SK-N-DZ (cell line): ENCODE measurements at places on chromosomes 4 and X.

DNA sequence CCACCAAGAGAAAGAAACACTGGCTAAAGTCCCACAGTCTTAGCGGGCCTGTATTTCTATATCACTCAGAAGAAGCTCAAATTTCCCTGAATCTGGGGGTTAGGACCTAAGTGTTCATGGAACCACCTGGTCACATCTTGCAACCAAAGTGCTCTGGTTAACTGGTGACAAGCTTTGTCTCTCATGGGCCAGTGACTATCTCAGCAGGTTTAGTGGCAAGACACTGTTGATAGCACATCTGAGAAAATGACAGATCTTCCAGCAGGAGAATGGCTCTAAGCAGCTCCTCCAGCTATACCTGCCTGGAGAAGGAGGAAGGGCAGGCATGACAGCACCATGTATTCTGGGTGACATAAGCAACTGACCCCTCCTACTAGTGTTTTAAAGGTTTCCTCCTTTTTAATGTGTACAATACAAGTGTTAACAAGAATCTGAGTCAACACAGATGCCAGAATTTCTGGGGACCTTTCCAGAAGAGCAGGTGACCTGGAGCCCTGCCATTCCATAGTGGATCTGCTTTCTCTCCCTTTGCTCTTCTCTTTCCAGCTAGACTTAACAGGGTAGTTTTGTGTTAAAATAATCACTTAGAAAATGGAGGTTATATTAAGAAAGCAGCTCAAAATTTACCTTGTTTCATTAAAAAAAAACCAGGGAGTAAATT is 17.3 kb upstream of the QRFPR start:
- no peak for DNase-seq

DNA sequence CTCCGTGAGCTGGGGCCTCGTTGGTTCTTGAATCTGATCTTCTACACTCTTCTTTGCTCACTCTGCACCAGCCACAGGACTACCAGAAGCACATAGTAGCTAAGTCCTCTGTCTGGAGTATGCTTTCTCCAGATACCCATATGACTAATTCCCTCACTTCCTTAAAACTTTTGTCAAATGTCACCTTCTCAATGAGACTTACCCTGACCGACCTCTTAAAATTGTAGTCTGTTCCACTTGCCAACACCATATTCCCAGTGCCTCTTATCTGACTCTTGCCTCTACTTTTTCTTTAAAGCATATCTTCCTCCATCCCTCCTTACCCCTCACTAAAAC is 10.0 kb downstream of the PARM1 start:
- DNase-seq, result no peak

DNA sequence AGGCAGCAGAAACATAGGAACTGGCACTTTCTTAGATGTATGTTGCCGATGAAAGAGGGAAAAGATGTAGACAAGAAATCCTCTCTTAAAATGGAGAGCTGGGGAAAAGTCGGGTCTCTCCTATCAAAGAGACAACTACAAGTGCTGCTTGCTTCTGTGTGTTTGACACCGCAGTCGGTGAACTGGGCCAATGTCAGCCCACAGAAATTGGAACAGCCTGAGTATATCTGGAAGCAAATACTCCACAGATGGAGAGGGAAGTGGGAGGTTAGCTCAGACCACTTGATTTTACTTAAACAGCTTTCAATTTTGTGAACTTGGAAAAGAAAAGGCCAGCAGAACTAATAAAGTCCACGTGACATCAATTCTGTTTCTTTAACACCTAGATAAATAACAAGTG is 230.9 kb upstream of the FAT1 start:
- no peak for DNase-seq

DNA sequence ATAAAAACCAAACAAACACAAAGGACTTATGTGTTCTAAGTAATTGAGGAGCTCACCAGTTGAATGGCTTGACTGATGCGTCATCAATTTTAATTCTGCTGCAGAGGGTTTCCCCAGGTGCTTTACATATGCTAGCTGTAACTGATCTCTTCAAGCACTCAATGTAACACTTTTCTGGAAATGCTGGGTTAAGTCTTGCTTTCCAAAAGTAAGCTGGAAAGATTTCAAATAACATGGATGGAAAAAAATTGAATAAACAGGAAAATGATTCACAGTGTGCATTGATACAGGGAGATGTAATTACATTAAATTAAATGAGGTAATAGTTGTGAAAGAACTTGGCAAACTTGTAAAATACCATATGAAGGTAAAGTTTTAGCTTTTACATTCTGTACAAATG is 186.7 kb upstream of the WDFY3 start:
- DNase-seq, result no peak

DNA sequence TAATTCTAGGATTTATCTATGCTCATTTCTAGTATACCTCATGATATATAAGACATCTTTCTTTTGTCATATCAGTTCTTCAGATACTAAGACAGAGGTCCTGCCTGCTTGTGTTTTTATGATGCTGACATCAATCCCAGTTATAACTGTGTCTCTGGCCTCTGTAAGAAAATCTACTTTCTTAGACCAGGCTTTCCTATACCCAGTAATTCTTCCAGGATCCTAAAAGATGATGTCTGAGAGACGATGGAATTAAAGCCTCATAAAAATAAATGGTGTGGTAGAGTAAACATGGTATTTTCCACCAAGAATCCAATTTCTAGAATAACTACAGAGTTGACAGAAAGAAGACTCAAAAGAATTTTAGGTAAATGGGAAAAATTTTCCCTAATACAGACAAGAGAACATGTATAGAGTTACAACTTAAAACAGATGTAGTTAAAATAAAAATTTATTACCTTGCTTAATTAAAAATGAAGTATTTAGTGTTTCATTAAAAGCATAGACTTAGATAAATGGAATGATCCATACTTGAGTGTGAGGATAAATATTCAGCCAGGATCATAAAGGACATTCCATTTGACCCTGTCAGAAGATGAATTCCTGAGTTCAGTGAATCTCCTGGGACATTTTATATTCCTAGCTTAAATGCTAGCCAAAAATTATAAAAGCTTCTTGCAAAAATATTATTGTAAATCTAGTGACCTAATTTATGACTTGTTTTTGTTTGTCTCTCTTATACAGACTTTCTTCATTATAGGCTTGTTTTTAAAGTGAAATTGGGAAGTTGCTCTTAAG is 137.4 kb downstream of the PDLIM5 start:
- DNase-seq, result no peak

- DNase-seq, result no peak
Observed at GRCh38 chrX:114800719-114801118, 216.7 kb downstream of the IL13RA2 start.

DNA sequence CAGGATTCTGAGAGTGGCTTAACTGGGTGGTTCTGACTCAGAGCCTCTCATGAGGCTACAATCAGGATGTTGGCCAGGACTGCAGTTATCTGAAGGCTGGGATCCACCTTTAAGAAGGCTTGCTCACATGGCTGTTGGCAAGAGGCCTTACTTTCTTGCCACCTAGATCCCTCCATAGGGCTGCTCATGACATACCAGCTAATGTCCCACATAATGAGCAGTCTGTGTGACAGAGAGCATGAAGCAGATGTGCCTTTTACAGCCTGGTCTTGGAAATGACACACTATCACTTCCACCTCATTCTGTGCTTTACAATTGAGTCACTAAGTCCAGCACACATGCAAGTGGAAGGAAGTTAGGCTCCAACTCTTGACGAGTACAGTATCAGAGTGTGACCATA is 4.3 kb upstream of the RBM3 start:
- DNase-seq, result no peak

- DNase-seq, result peak; percentile 79
Observed at GRCh38 chr4:128355305-128355704, 67.7 kb upstream of the PGRMC2 start.

- peak; percentile 87 for DNase-seq
Observed at GRCh38 chr4:150385606-150386005, 196.3 kb upstream of the MAB21L2 start.

DNA sequence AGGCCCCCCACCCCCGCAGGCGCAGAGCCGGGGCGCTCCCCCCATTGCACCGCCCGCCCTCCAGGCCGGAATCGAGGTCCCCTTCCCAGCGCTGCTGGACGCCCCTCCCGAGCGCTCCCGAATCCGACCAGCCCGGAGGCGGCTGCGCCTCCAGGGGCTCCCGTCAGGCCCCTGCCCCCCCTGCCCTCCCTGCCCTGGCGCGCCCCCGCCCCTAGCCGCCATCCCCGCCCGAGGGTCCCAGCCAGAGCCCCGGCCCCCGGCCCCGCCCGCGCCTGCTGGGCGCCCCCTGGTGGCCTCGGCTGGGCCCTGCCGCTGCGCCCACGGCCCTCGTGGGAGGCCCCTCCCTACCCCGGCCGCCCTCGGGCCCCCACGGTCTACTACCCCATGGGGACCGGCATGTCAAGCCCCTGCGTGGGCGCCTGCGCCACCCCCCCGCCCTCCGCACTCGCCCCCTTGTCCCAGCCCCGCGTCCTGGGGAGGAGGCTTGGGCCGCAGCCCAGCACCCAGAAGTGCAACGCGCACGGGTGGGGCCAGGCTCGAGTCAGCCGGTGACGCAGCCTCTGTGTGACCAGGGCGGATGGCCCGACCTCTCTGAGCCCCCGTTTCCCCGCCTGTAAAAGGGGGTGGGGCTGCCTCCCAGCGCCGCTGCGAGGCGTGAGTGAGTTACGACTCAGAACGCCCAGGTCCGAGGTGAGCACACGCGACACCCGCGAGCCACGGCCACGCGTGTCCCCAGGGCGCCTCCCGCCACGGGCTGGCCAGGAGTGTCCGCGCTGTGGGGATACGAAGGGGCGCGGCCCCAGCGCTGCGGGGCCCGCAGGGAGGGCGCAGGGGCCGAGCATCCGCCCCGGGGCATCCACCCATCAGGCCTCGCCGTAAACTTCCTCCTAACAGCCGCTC is 104.9 kb downstream of the FAM53A start:
- no peak for DNase-seq

DNA sequence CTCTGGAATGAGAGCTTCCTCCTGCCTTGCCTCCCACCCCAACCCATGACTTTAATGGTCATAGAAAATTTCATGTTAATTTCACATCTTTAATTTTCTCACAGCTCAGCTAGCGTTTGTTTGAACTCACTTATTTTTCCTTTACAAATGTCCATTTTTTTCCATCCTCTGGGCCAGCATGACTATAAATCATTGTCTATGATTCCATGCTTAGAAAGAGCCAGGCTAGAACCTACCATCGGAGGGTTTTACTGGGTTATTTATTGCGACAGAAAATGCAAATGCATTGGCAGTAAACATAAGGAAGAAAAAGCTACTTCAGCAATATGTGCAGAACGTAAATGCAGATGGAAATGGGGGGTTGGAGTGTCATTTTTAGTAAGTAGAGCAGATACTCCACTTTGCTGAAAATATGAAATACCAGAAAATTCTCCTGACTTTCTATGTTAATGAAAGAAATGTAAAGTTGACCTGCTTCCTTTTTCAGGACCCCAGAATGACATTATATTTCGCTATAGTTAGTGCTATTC is 37.1 kb downstream of the LGI2 start:
- no peak for DNase-seq

DNA sequence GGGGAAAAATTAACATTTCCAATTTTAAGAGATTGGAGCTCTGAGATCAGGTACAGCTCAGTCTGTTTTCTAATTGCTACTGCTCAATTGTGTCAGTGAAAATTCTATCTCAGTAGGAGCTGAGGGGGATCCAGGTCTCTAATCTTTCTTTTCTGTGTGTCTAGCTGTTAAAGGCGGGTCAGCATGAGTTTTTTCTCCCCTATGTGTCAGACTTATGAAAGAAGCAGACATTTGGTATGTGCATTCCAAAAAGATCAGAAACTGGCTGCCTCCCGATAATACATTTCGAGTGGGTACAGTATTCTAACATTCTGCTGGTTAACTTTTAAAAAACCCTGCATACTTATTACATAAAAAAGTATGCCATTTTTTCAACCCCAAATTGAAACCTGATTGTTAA is 72.4 kb downstream of the PCDH7 start:
- no peak for DNase-seq

DNA sequence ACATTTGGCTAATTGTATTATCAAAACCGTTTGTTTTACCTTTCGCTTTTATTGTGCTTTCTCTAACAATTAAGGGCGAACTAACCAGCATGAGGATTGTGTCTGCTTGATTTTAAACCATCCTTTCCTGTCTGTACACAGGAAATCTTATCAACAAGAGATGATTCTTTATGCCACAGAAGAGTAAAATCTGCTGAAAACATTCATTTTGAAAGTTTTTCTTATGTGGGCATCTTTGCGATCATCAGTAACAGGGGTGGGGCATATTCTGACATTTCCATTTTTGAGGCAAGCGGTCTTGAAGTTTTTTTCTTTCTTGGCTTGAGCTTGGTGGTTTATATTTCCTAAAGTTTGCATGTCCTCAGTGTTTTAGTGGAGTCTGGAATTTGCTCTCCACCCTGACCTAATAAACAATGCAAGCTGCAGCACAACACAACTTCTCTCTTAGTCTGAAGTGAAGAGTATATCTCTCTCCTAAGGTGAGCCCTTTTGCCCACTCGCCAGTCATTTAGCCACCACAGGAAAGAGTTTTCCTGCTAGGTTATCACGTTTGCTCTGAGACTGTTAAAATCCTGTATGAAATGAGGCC is 26.6 kb downstream of the NFKB1 start:
- DNase-seq, result no peak

GRCh38 chrX:44503560-44503959 is 39.1 kb downstream of the FUNDC1 start:
- no peak for DNase-seq

DNA sequence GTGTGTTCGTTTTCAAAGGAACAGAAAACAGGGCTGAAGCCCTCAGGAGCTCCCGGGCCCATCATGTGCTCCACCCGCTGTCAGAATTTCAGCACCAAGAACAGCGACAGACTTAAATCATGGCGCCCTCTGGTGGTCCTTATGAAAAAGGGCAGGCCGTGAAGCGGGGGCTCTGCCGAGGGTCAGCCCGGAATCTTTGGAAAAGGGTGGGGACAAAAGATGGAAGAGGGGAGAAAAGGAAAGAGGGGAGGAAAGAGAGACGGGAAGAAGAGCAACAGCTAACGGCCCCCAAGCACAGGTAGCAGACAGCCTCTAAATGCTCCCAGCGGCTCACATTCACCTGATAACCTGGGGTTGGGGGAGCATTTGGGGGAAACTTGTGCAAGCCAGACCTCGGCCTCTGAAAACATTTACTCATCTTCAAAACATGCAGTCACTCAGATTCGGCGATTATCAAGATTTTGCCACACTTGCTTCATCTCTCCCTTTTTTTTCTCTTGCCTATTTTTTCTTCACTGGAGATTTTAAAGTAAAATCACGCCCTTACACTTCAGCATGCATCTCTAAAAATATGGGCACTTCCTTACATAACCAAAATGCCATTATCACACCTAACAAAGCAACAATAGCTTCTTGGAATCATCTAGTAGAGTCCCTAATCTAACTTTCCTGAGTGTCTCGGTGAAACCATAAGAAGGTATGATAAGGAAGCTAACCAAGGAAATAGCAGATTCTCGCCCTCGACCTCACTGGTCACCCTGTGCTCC is 28.1 kb upstream of the MAN2B2 start:
- peak; percentile 63 for DNase-seq

GRCh38 chr4:7166981-7167700 is 25.2 kb upstream of the SORCS2 start:
- DNase-seq, result no peak
